Naive thymus-derived CD8-positive, alpha-beta T cell (primary cell): ENCODE measurements at places on chromosomes 12 and 14. TPM values are rescaled to one million over a fixed set of nuclear protein-coding genes. Genes with fewer than 3 reads are reported as not detected.

Gene TAS2R7
- total RNA-seq = not detected

Gene TAS2R50
- 1.2 TPM for total RNA-seq

Gene DNAH10
- 0.65 TPM for total RNA-seq

Gene TMPRSS12
- not detected for total RNA-seq

Gene ARHGAP9
- 287 TPM for total RNA-seq

Gene PPP4R3A
- total RNA-seq = 208 TPM

Gene TAS2R13
- total RNA-seq = 1.5 TPM

DNA sequence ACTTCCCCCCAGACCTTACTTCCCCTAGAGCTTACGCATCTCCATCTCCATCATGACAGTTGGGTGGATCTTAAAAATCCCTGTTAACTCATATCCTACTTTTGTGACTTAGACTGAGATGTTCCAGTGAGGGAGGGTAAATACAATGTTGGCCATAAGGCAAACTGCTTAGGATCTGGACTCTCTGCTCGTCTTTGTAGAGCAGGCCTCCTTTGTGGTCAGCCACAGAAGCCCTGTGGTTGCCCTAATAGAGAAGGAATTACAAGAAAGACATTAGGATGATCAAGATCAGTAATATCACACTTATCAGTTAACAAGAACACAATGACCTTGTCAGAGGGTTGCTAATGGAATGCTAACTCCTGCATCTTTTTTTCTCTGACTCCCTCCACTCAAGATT is 52.0 kb downstream of the TMEM132C start:
- H3K27ac ChIP-seq = no peak overlapping the region
- H3K36me3 ChIP-seq = no peaks in the 10 kb centered on the region
- H3K4me3 ChIP-seq = no peak overlapping the region
- H3K4me1 ChIP-seq = no peaks in the 10 kb centered on the region
- peaks cover 3% of the 10 kb centered on the region for H3K27me3 ChIP-seq

- peaks cover 20% of the 10 kb centered on the region for H3K36me3 ChIP-seq
- H3K27ac ChIP-seq = peak overlapping the region; percentile 88
- peak; percentile 42 for DNase-seq
- no peaks in the 10 kb centered on the region for H3K27me3 ChIP-seq
- peaks cover 71% of the 10 kb centered on the region for H3K4me1 ChIP-seq
These were observed 483 bp downstream of the POC1B start for GRCh38 chr12:89525305-89525823.

DNA sequence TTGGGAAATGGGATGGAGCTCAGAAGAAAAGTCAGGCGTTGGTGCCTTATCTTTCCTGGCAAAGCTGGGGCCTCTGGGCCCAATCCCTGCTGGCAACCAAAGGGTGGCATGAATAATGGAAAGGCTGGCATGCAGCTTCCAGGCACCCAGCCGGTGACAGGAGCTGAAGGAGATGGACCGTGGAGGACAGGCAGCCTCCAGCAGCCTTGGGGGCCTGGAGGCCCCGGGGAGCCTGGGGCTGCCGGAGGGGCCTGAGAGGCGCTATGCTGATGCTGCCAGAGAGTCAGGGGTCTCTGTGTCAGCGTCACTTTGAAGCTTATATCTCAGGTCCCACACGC is 38.2 kb upstream of the EML1 start:
- H3K27me3 ChIP-seq = peaks cover 59% of the 10 kb centered on the region
- H3K4me1 ChIP-seq = peaks cover 25% of the 10 kb centered on the region
- H3K27ac ChIP-seq = no peak overlapping the region
- no peak for DNase-seq

DNA sequence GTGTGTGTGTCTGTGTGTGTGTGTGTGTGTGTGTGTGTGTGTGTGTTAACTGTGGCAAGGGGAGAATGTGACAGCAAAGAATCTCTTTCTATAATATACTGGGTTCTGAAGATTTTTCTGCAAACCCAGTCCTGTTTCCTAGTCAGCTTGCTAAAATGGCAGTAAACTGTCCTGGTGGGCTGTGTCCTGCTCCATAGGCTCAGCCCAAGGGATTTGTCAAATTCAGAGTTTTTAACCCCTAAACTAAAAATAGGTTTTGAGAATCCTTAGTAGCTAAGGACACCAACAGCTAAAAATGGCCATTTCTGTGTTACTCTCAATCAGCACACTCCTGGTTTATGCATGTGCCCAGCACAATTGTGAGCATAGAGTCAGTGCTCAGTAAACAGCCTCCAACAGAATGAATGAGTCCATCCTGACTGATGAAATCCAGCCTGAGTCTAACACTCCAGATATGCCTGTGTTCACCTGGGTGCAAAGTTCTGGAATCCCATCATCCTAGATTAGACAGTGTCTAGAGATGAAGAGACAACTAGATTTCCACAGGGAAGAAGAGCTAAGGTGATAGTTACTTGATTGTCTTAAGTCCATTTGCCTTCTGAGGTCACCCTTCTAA is 192.6 kb downstream of the TTC6 start:
- H3K27me3 ChIP-seq = no peaks in the 10 kb centered on the region
- no peak overlapping the region for H3K4me3 ChIP-seq
- no peak for DNase-seq
- no peaks in the 10 kb centered on the region for H3K36me3 ChIP-seq
- no peak overlapping the region for H3K27ac ChIP-seq

DNA sequence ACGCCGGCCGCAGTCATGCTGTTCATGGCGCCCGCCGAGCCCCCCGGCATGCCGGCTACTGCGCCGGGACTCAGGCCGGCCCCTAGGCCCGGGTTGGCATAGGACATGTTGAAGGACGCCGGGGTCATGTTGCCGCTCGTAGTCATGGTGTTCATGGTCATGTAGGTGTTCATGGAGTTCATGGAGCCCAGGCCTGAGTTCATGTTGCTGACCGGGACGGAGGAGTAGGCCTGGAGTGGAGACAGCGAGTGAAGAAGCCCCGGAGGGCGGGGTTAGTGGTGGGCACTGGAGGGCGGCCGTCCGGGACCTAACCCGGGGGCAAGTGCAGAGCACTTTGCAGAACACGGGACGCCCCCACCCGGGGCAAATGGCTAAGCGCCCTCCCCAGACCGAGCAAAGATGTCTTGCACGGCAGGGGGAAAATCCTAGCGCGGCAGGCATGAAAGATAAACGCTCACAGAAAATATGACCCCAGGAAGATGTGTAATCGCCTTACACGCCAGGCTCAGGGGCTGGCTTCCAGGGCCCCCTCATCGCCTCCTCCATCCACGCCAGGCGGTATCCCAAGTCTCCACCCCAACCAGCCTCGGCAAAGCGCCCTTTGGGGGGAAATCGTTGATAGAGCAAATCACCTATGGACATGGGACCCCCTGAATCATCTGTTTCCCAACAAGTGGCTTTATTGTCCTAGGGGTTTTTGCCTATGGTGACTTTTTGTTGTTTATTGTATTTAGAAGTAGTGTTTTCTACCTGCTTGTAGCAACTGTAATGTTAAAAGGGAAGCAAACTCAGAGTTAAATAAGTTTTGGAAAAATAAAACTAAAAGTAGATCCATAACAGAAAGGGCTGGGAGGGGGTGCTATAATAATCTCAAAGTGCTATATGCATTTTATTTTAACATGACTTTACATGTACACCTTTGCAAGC is 2.3 kb downstream of the FOXA1 start:
- H3K36me3 ChIP-seq = peaks cover 4% of the 10 kb centered on the region
- DNase-seq = no peak
- peaks cover 50% of the 10 kb centered on the region for H3K27me3 ChIP-seq
- no peak overlapping the region for H3K4me3 ChIP-seq
- H3K27ac ChIP-seq = no peak overlapping the region
- H3K4me1 ChIP-seq = peaks cover 16% of the 10 kb centered on the region

GRCh38 chr12:68761901-68762630 is 16.1 kb downstream of the SLC35E3 start:
- no peak overlapping the region for H3K4me3 ChIP-seq
- H3K4me1 ChIP-seq = peaks cover 8% of the 10 kb centered on the region
- no peaks in the 10 kb centered on the region for H3K27me3 ChIP-seq
- peak overlapping the region; percentile 18 for H3K27ac ChIP-seq

DNA sequence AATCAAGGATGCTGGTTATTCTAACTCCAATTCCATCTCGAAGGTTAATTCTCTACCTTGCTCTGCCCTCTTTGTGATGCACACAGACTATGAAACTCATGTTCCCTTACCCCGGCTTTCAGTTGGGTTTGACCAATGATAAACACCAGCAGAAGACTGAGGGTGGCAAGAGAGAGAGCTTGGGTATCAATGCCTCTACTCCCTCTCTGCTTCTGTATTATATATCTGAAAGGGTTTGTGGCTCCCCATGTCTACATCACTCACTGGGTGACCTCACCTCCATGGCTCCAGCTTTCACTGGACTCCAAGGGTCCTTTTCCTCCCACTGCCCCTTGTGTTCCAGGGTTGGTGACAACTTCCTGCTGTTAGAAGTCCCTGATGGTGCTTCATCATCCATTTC is 659.0 kb upstream of the TBX3 start:
- H3K4me1 ChIP-seq = no peaks in the 10 kb centered on the region
- no peak for DNase-seq
- no peak overlapping the region for H3K4me3 ChIP-seq
- H3K27ac ChIP-seq = no peak overlapping the region

DNA sequence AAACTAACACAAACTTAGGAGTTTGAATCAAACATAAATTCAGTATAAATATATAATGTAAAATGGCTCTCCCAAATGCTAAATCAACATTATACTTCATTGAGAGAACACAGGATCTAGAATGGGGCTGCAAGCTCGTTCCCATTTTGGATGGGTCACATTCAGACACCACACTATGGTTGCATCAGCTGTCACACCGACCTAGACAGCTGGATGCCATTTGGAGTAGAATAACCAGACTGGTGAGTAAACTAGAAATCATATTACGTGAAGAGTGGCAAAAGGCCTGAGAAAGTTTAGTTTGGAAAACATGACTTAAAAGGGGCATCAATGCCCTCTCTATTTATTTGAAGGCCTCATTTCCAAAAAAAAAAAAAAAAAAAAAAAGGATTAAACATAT is 430.4 kb downstream of the NPAS3 start:
- H3K4me1 ChIP-seq = no peaks in the 10 kb centered on the region
- no peak overlapping the region for H3K27ac ChIP-seq
- H3K27me3 ChIP-seq = no peaks in the 10 kb centered on the region
- no peak overlapping the region for H3K4me3 ChIP-seq

GRCh38 chr14:38547961-38548490 is 292.1 kb upstream of the CLEC14A start:
- no peak for DNase-seq
- H3K4me1 ChIP-seq = no peaks in the 10 kb centered on the region
- no peak overlapping the region for H3K4me3 ChIP-seq
- H3K27me3 ChIP-seq = peaks cover 8% of the 10 kb centered on the region

DNA sequence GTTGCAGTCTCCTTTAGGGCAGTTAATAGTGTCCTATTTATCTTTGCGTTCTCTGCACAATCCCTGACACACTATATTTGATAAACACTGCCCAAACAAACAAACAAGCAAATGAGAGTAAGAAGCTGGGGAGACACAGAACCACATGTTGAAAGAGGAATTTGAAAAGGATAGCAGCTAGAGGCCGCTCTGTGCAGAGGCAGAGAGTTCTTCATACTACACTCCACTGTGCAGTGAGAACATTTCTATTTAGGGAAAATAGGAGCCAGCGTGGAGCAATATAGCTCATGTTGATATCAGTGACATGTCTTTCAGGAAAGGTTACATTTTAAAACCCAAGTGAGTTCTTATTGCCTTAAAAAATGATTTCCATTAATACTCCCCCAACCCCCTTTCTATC is 140.3 kb upstream of the SEL1L start:
- H3K4me1 ChIP-seq = no peaks in the 10 kb centered on the region
- H3K4me3 ChIP-seq = no peak overlapping the region
- DNase-seq = no peak
- no peak overlapping the region for H3K27ac ChIP-seq
- peaks cover 5% of the 10 kb centered on the region for H3K27me3 ChIP-seq
- H3K36me3 ChIP-seq = no peaks in the 10 kb centered on the region

GRCh38 chr12:15293731-15294130 is 28.6 kb upstream of the PTPRO start:
- H3K36me3 ChIP-seq = no peaks in the 10 kb centered on the region
- H3K4me3 ChIP-seq = no peak overlapping the region
- peaks cover 3% of the 10 kb centered on the region for H3K4me1 ChIP-seq
- peaks cover 19% of the 10 kb centered on the region for H3K27me3 ChIP-seq
- no peak overlapping the region for H3K27ac ChIP-seq
- DNase-seq = no peak

- no peak overlapping the region for H3K27ac ChIP-seq
- H3K36me3 ChIP-seq = no peaks in the 10 kb centered on the region
- peaks cover 9% of the 10 kb centered on the region for H3K27me3 ChIP-seq
- no peaks in the 10 kb centered on the region for H3K4me1 ChIP-seq
- H3K4me3 ChIP-seq = no peak overlapping the region
- DNase-seq = peak; percentile 53
These were observed 58.1 kb upstream of the PCED1B start for GRCh38 chr12:47021298-47021697.

DNA sequence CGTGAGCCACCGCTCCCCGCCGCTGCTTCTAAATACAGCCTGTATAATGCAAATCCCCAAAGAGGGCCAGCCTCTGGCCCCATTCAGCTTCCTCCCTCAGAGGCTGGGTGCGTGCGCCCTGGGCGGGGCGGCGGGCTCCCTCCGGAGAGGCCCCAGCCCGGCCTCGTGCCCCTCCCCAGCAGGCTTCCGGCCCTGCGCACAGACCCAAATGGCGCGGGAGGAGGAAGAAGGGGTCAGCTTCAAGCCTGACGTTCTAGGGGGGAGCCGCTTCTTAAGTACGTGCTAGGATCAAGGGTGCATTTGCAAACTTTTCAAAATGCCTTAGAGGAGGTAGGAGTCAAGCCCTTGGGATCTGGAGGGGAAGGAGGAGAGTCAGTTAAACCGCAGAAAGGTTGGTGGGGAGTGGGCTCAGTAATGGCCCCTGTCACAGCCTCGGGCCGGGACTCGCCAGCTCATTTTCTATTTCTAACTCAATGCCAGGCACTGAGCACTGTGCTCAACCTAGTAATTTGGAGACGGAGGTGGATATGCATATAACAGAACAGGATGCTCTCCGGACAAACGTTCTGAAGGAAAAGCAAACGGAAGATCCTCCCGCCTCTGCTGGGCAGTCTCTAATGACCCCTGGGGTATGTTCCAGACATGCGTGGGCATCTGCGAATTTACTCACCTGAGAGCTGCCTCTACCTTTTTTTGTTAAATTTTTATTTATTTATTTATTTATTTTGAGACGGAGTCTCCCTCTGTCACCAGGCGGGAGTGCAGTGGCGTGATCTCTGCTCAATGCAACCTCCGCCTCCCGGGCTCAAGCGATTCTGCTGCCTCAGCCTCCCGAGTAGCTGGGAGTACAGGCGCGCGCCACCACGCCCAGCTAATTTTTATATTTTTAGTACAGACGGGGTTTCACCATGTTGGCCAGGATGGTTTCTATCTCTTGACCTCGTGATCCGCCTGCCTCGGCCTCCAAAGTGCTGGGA is 32.3 kb downstream of the NINJ2 start:
- DNase-seq = peak; percentile 61
- H3K4me1 ChIP-seq = peaks cover 43% of the 10 kb centered on the region
- no peaks in the 10 kb centered on the region for H3K27me3 ChIP-seq

- no peaks in the 10 kb centered on the region for H3K4me1 ChIP-seq
- no peak overlapping the region for H3K4me3 ChIP-seq
- no peak overlapping the region for H3K27ac ChIP-seq
- peak; percentile 8 for DNase-seq
- no peaks in the 10 kb centered on the region for H3K36me3 ChIP-seq
These were observed 226.3 kb upstream of the NOS1 start for GRCh38 chr12:117587631-117588287.
